ENCODE measurements at places on chromosomes 4 and X.

DNA sequence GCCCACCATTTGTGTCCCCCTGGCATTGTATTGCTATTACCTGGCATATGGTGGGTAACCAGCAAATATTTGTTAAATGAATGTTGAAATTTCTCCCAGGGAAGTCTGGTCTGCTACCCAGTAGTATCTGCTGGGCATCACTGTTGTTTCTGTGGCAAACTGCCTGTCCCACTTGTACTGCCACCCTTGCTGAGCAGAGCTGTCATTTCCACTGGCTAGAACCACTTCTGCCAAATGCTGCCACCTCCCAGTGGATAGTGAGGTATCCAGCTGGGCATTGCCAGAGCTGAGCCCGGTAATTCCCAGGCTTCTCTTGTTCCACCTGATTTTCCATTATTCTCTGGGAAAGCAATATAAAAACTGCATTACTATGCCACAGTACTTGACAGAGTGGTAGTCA is 186.7 kb upstream of the NOCT start:
- no peak for DNase-seq

- no peak for DNase-seq
Measured at GRCh38 chrX:11949291-11949690, 189.0 kb upstream of the FRMPD4 start.

- DNase-seq: no peak
Measured at GRCh38 chrX:11480626-11481025, 185.1 kb downstream of the ARHGAP6 start.

DNA sequence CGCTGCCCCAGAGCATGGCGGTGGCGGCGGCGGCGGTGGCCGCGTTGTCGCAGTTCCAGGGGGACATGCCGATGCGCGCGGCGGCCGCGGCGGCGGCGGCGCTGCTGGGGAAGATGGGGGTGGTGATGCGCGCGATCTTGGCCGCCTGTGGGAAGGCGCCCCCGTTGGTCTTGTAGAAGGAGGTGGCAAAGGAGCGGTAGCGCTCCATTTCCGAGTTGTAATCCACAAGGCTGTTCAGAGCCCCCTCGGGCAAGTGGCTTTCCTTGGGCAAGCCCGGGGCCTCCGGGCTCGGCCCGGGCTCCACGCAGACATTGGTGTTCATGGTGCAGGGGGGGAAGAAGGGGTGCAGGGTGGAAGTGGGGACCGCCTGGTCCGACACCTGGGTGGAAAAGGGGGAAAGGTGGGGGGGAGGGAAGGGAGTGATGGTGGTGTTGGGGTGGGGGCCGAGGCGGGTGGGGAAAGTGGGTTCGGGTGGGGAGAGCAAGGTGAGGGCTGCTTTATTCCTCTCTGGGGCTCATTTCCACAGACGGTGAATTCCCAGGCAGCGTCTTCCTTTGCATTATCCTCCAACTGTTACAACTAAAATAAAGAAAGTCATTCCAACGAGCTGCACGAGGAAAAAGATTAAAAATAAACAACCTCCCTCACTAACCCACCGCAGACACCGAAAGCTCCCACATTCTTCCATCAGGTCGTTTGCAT is 3.1 kb downstream of the CXXC4 start:
- DNase-seq: peak; percentile 37

GRCh38 chr4:70895811-70896491 is 6.2 kb upstream of the MOB1B start:
- no peak for DNase-seq

DNA sequence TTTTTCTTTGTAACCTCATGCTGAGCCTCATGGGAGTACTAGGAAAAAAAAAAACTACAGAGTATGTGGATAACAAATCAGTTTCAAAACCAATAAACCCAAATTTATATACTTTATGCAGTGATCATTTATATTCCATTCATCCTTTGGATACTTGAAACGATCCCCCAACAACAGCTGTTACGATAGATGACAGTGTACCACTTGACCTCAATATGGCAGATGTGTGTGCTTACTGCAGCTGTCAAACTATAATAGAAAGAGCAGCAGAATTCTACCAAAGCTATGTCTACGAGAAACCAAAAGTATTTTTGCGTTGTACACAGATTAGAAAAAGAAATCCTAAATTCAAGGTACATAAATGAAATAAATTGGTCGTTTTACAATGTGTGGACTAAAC is 337.8 kb downstream of the PDGFC start:
- DNase-seq: no peak

GRCh38 chr4:73676136-73676535 is 55.9 kb upstream of the RASSF6 start:
- DNase-seq: no peak

GRCh38 chr4:1376841-1377605 is 29.2 kb downstream of the NKX1-1 start:
- DNase-seq: no peak

- DNase-seq: no peak
Measured at GRCh38 chr4:153970169-153970568, 181.3 kb upstream of the SFRP2 start.

- DNase-seq: no peak
Measured at GRCh38 chr4:145019346-145019745, 78.7 kb downstream of the ANAPC10 start.

GRCh38 chr4:88672987-88673386 is 24.6 kb downstream of the NAP1L5 start:
- peak; percentile 10 for DNase-seq

- DNase-seq: no peak
Measured at GRCh38 chrX:15815779-15816437, 25.6 kb downstream of the ZRSR2 start.

GRCh38 chr4:101414496-101414895 is 67.2 kb upstream of the PPP3CA start:
- DNase-seq: no peak

Data from LoVo (cell line).